Left lung (tissue), 14 donors: ENCODE measurements at places on chromosomes 4 and X. TPM values are rescaled to one million over a fixed set of nuclear protein-coding genes. Genes with fewer than 3 reads are reported as not detected.

GRCh38 chrX:100341142-100341510 is 68.9 kb downstream of the PCDH19 start:
- DNase-seq, result no peak

DNA sequence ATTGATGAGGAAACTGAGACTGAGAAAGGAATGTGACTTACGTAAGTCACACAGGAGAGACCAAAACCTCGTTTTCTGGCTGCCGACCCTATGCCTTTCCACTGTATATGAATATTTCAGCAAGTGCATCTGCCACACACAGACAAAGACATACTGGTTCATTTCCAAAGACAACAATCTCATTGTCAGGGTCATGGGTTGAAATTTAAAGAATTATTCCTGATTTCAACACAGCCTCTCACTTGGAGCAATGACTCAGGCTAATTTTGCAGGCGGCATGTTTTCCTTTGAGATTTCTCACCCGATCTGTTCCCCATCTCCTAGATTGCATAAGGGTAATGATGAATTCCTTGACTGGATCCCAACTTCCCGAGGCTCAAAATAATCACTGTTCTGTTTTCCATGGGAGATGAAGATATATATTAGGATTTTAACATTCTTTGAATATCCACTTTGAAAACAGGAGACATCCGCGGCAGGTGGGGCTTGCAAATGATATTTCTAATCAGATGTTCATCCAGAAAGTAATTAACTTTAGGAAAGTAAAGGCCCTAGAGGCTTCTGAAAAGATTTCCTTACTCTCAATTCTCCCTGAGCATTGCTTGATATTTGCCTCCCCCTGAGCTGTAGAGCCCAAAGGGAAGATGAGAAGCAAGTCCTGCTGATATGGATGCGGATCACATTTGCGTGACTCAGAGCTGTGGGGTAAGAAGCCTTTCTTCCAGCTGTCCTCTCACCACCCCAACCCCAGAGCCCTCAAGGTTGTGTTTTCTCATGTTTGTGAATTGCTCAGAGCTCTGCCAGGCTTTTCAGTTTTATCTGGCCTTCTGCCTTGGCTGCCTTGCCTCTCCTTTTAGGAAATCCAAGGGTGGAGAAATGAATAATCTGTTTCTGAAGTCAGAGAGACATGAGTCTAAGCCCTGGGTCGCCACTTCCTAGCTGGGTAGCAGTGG is 361.1 kb upstream of the BOD1L1 start:
- no peak for DNase-seq

GRCh38 chr4:185280608-185281007 is 71.2 kb downstream of the SNX25 start:
- no peak for DNase-seq

GRCh38 chrX:150569155-150569477 is 695 bp downstream of the MTM1 start:
- DNase-seq, result no peak

GRCh38 chr4:146371812-146372211 is 149.9 kb downstream of the SLC10A7 start:
- no peak for DNase-seq

- DNase-seq, result no peak
These were observed 104.3 kb upstream of the TTC29 start for GRCh38 chr4:147049946-147050345.

TMSB15C gene
- 1.0 TPM for total RNA-seq

HHIP gene
- total RNA-seq, result 59.8 TPM

KANTR gene
- total RNA-seq, result 7.8 TPM

RGS12 gene
- total RNA-seq, result 28.2 TPM
